Activated CD4-positive, alpha-beta T cell treated with anti-CD3 and anti-CD28 coated beads, Interleukin-2, amount 10 ng/mL, durations not matched to agents 7 days and 5 days (primary cell): ENCODE measurements at places on chromosomes 3 and 15.

DNA sequence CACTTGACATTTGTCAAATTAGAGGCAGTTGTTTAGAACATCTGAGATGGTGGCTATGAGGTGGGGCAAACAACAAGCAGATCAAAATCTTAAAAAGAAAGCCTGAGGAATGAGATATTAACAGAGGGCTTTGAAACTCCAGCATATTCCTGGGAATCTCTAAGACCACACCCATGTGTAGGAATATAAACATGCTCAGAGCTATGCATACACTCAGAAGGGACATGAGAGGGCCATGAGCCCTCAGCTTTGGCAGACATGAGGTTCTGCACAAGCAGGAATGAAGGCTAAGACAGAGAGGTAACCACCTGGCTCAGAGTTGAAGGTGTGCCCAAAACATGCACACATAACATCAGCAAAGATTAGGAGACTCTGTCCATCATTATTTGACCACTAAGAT, 37.9 kb downstream of the ATP10A start:
- no peak for DNase-seq

DNA sequence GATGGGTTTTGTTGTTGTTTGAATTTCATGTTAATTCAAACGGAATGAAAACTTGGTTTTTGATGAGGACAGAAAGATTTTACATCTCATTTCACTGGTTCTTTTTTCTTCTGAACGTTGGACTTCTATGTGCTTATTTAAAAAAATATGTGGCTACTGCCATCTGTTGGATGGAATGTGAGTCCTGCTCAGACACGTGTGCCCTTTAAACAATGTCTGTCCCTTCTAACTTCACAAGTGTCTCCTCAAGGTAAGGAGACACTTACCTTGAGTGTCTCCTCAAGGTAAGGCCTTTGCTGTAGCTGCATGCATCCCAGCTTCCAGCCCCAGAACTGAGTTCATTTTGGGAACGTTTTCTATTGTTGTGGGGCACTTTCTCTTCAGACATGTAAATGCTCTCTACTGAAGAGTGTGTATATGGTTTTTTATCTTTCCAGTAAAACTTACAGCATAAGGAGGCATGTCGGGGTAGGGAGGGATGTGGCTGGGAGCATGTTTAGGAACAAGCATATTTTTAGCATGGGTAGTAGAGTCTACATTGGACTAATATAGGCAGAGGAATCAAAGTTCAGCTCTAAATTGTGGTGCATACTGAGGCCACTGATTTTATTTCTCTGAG, 63.1 kb upstream of the UBE3A start:
- no peak for DNase-seq

DNA sequence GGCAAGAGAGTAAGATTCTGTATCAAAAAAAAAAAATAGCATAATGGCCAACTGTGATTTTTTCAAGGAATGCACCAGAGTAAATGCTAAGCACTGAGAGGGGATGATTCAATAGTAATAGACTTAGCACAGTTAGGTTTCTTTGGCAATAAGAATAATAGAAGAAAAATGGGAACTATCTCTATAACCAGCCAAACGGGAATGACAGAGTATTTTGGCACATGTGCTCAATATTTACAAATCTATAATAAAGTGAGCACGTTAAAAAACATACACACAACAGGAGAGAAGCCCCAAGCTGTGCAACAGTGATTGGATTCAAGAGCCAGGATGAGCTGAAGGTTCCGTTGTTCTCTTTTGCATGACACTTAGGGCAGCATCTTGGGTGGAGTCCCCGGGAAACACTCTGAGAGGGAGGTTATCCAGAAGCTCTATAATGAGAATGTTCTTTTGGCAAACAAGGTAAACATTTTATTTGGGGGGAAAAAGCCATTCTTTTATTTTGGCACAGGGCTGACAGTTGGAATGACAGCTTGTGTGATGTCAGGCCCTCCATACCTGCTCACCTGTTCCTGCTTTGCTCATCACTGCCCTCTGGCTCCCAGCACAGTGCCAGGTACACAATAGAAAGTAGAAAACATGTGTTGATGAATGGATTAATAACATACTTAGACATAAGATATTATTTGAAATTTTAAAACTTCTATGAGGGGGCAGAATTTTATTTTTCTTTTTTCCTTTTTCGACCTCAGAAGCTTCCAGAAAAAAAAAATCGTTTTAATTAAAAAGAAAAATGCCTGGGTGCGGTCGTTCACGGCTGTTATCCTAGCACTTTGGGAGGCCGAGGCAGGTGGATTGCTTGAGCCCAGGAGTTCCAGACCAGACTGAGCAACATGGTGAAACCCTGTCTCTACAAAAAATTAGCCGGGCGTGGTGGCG, 44.0 kb upstream of the MUC4 start:
- DNase-seq = no peak

- no peak for DNase-seq
Measured at GRCh38 chr3:106440672-106441071, 571.9 kb upstream of the CBLB start.

GRCh38 chr15:63947228-63947627, 99.1 kb downstream of the DAPK2 start:
- no peak for DNase-seq

DNA sequence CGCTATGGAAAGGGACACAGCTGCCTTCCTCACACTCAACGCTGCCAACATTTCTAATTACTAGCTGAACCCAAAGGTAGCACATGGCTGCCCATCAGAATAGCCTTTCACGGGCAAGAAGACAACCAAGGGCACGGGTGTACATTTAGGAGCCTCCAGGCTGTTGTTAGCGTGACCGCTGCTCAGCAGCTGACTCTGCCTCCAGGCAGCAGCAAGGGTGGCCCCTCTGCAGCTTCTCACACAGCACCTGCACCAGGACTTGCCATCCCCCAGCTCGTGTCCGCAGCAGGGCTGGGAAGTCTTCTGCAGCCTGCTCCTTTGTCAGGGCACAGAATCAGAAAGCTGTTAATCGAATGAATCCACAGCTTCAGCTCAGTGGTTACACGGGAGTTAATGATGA, 146.8 kb downstream of the ADAMTS17 start:
- DNase-seq = no peak

- DNase-seq = no peak
Measured at GRCh38 chr3:148078658-148079057, 619.0 kb upstream of the AGTR1 start.

DNA sequence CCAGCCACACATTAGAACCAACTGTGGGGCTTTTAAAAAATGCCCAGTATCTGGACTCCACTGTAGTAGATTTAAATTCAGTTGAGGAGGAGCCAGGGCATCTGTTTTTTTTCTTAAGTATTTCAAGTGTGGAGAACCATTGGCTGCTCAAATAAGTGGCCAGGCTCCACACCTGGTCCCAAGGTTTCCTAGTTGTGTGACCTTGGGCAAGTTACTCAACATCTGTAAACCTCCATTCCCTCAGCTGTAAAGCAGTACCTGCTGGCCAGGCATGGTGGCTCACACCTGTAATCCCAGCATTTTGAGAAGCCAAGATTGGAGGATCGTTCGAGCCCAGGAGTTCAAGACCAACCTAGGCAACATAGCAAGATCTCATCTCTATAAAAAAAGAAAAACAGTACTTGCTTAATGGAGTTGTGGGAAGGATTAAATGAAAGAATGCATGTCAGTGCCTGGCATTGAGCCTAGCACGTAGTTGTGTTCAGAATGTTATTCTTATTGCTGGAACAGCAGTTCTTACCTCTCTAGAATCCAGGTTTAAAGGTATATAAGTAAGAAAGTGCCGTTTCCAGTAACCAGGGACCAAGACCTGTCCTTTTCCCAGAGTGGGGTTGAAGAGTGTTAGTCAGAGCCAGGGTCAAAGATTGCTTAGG, 2.0 kb downstream of the PPP1R14D start:
- DNase-seq = no peak

DNA sequence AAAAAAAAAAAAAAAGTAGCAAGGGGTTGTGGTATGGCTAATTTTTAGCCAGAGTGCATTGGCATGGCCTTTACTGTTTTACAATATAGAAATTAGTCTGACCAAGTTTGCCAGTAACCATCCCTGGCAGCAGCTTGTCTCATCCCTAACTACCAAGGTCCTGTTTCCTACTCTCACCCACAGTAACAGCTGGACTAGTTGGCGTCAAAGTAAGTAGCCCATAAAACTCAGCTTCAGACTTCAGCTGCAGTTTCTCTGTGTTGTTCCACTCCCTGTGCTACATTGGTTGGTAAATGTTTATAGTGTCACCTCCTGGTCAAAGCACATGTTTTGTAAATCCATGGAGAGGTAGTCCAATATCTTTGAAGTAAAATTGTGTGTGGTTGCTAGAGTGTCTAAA, 691.3 kb downstream of the ZPLD1 start:
- no peak for DNase-seq

DNA sequence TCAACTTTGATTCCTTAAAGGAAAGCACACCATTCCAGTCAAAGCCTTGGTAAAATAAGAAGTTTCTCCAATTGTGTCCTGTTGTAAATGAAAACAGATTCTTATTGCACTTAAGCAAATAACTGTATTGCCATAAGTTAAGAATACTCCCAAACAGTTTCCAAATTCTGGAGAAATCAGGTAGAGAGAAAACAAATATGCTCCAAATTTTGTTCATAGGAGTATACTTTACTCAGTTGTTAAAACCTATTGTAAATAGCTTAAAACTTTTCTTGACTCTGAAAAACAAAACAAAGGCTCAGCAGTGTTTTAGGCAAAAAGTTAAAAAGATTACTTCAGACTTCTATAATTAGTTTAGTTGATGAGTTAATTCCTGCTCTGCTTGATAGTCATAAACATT, 42.4 kb downstream of the LNP1 start:
- no peak for DNase-seq

GRCh38 chr3:148901987-148902791, 37.1 kb downstream of the CPA3 start:
- DNase-seq = no peak

DNA sequence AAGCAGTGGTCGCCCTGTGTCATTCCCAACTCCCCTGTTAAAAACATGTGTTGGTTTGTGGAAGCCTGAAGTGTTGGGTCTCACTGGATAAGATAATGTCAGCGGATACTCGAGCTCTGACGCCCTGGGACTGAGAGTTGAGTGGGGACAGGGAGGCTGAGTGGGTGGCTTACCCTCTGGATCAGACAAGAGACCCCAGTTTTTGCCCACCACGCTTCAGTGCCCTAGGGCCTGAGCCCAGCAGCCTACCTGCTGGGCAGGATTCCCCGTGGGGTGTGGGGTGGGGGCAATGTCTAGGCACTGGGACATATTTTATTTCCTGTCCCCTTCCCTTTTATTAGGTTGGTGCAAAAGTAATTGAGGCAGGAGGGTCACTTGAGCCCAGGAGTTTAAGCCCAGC, 75.0 kb downstream of the SMAD6 start:
- DNase-seq = no peak

GRCh38 chr15:95175914-95176658, 944.7 kb downstream of the MCTP2 start:
- DNase-seq = no peak

- no peak for DNase-seq
Measured at GRCh38 chr3:81439108-81439507, 322.3 kb downstream of the GBE1 start.

GRCh38 chr3:117557464-117558090, 848.0 kb downstream of the TUSC7 start:
- DNase-seq = no peak

DNA sequence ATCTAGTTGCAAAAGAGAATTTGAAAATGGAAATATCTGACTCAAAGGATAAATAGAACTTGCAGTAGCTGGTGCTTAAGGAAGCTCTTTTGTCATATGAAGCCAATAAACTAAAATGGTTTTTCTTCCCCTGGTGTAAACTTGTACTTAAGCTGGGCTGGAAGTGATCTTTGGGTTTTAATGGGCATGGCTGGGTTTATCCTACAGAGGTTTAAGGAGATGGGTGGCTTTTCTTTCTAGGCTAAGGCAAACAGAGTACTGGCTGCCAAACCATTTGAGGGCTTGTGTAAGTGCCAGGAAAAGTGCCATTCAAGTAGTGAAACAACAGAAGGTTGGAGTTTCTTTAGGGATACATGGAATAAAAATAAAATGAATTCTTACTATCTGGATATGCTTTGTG, 12.1 kb upstream of the UTS2B start:
- no peak for DNase-seq

DNA sequence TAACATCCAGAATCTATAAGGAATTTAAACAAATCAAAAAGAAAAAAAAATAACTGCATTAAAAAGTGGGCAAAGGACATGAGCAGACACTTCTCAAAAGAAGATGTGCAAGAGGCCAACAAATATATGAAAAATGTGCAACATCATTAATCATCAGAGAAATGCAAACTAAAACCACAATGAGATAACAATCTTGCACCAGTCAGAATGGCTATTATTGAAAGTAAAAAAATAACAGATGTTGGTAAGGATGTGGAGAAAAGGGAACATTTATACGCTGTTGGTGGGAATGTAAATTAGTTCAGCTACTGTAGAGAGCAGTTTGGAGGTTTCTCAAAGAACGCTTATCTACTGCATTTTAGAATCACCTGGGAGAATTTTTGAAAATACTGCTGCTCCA, 186.1 kb downstream of the OTOL1 start:
- no peak for DNase-seq

DNA sequence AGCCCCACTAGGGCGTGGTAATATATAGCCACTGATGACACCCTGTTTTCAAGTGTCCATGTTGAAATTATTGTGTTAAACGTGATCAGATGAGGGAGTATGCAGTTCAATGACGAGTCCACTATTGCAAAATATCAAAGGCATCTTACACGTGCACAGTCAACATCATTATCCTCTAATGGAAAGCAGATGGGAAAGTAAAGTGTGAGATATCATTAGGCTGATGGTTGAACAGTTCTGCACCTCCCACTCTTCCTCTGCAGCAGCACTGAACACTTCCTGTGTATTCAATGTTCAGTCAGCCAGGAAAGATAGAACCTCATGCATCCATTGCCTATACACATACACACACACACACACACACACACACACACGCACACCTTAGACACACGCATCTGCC, 431.8 kb upstream of the CCDC54 start:
- DNase-seq = no peak

- peak; percentile 16 for DNase-seq
Measured at GRCh38 chr15:56244811-56245576, 1.3 kb upstream of the RFX7 start.

GRCh38 chr3:194067949-194068362, 68.0 kb upstream of the HES1 start:
- no peak for DNase-seq

DNA sequence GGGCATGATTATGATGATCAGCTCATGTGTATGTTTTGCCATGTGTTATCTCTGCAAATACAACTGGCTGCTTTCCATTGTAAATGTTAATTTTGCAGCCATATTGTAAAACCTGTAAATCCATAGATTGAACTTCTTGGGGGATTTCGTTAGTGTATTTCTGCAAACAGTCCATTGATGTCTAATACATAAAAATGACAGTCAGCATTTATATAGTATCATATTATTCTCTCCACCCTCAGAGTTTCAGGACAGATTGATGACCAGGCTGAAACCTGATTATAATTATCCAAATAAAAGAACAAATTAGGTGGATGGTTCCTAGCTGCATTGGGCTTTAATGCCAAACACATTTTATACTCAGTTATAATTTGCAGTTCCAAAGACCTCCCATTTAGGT, 276.8 kb downstream of the FEZF2 start:
- no peak for DNase-seq

GRCh38 chr3:117252208-117252607, 542.6 kb downstream of the TUSC7 start:
- DNase-seq = no peak
